ENCODE measurements at places on chromosomes 1 and 21. TPM values are rescaled to one million over a fixed set of nuclear protein-coding genes. Genes with fewer than 3 reads are reported as not detected.

The LRRC3 gene
- polyA plus RNA-seq: 4.3 TPM

The KIF14 gene
- polyA plus RNA-seq: 6.9 TPM

DNA sequence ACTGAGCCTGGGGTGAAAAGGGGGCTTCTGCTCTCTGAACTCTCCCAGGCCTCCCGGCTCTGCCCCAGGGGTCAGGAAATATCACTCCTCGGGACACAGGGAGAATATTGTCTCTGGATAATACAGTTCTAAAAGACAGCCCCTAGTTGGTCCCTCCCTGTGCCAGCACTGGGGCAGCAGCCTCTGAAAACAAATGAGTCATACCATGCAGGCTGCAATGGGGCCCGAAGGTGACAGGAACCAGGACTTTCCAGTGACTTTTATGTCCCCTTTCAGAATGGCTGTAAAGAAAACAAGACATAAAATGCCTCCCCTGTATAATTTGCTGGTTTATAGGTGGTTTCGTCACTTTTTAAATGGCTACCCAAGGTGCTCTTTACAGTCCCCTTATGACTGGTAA, 360.0 kb downstream of the NPHP4 start:
- DNase-seq: no peak

GRCh38 chr21:35711661-35712060, 348.7 kb downstream of the SETD4 start:
- no peak for DNase-seq

The AMPD1 gene
- polyA plus RNA-seq: not detected

DNA sequence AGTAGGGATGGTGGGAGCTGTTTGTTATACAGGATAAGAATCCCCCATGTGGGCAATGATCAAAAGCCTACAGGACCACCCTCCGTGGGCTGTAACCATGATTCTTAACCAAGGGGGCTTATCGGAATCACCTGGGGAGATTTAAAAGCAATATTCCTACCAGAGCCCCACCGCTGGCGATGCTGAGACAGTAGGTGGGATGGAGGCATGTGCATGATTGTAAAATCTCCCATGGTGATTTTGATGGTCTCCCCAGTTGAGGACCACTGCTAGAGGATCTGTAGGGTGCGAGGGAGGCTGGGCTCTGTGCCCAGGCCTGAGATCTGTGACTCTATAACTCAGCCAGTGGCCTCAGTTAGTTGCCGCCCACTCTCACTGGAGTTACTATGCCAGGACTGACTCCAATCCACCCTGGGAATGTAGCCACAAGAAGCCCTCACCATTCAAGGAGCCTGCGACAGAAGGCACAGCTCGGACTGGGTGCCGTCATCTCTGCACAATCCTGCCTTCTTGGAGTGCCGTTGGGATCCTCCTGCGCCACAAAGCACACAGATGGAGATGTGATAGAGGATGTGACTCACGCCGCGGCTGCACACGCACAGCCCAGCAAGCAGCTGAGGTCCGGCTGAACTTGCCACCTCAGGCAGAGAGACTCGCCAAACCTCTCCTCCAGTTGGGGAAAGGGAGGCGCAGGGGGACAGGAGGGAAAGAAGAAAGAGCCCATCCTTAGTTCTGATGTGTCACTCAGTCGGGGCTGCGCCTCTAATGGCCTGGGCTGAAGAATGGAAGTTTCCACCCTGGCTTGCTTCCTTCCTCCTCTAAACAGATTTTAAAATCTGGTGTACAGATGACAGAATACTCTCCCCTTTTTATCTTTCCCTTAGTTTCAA, 26.5 kb downstream of the AKNAD1 start:
- DNase-seq: no peak

The KCNJ15 gene
- 231 TPM for polyA plus RNA-seq

The MFAP2 gene
- polyA plus RNA-seq: 170 TPM

The PGBD2 gene
- polyA plus RNA-seq: 9.7 TPM

DNA sequence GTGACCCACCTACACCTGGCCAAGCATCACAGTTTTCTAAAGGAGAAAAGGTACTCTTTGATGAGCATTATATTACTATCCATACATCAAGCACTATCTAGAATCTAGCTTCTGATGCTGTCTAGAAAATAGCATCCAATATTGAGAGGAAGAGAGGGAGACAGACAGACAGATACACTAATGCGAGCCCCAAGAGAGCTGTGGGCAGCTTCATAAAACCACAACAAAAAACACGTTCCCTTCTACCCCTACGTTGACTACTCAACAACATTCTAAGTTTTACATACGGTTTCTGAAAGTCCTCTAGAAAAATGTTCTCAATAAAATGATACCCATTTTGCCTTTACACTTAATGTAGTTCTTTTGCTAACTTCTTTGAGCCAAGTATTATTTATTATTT, 221.8 kb downstream of the SLC45A1 start:
- DNase-seq: no peak

DNA sequence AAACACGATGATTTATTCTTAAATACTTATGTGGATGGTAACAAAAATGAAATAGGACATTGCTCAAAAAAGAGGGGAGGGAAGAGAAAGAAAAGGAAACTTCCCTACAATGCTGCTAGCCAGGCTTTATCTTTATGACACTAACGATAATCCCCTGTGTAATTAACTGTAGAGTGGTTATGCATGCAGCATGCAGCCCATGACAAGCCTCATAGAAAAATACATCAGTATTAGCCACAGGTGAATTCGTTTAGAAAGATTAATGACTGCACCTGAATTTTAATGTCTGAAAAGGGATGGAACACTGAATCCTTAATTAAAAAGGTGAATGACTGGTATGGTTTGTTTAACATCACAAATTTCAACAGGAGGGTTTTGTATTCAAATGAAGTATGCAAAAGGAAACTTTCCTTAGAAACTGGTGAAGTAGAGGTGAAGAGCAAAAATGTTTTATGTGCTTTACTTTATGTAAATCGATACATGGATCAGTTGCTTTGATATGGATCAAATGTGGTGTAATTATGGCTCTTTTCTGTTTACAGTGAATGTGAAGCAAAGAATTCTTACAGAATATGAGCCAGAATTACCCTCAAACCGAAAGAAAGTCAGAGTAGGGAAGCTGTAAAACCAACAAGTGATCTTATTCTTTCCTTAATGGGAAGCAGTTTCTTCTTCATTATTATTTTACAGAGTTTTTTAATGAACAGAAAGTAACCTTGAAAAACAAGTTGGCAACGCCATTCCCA, 569.6 kb upstream of the ADGRL2 start:
- DNase-seq: no peak

- DNase-seq: no peak
These were observed 35.4 kb downstream of the CSMD2 start for GRCh38 chr1:34129630-34130029.

GRCh38 chr1:1281533-1282321, 1.5 kb downstream of the SCNN1D start:
- no peak for DNase-seq

The TSSK3 gene
- 4.3 TPM for polyA plus RNA-seq

GRCh38 chr1:64073705-64074104, 129.7 kb upstream of the UBE2U start:
- no peak for DNase-seq

The BEND5 gene
- polyA plus RNA-seq: 22.7 TPM

GRCh38 chr1:153353226-153353947, 4.3 kb upstream of the S100A9 start:
- DNase-seq: no peak

The TNFSF4 gene
- polyA plus RNA-seq: 1.4 TPM

GRCh38 chr1:173149887-173150286, 57.2 kb downstream of the TNFSF4 start:
- DNase-seq: no peak

The KPRP gene
- polyA plus RNA-seq: not detected

GRCh38 chr1:8481650-8482380, 163.9 kb downstream of the SLC45A1 start:
- no peak for DNase-seq

DNA sequence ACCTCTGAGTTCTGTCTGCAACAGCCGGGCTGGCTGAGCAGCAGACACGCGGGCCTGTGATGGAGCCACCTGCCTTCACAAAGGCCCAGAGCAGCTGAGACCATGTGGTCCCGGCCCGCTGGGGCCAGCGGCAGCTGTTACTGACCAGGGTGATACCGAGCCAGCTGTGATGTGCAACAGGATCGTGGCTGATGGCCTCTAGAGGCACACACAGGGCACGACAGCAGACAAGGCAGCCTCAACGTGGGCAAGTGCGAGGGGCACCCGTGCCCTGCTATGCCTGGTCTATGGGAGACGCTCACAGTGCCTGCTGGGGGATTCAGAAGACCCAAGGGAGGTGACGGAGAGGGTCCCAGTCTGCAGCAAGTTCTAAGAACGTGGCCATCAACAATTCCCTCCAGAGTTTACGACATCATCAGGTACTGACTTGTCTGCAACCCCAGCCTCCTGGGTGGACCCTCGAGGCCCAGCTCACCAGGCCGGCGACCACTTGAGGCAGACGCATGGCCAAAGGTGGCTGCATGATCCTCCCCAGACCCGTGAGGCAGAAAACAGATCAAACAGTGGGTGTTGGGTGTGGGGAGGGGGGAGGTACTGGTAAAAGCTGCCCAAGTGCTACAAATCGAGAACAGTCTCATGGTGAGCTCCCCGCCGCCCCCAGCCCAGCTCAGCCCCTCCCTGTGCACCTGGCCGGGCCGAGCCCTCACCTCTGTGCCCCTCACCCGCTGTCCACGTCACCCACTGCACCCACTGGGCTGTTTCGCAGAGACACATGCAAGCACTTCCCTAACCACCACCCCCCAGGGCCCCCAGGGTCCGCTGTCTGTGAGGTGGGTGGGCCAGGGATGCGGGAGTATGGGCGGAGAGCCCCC, 6.0 kb downstream of the POFUT2 start:
- no peak for DNase-seq

The VTCN1 gene
- 14.2 TPM for polyA plus RNA-seq

The KRTAP19-3 gene
- not detected for polyA plus RNA-seq

DNA sequence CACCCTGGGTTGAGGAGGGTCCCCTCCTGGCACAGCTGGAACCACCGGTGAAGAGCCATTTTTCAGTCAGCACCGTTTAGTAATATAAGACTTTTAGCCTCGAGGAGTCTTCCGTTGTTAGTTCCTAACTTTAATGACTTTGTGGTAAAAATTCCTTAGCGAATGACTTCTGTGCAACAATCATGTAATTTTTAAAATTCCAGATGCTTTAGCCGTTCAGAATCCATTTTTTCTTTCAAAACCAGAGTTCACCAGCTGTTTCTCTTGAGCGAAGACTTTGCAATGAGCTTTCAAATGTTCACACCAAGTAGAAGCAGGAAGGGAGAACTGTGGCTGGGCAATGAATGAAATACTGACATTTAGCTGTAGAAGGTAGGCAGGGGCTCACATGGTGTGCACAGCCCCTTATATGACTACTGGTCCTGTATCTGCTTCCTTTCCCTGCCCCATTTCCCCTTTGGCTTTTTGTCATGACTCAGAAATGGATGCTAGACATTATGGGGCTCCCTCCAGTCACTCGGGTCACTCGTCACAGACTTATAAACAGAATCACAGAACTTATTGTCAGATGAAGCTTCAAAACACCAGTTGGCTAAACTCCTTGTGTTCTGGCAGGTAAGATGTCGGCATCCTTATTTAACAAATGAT, 4.1 kb downstream of the DISC1 start:
- no peak for DNase-seq

GRCh38 chr21:32962268-32962667, 63.5 kb upstream of the OLIG2 start:
- DNase-seq: no peak

The MAP1LC3C gene
- polyA plus RNA-seq: 0.99 TPM

DNA sequence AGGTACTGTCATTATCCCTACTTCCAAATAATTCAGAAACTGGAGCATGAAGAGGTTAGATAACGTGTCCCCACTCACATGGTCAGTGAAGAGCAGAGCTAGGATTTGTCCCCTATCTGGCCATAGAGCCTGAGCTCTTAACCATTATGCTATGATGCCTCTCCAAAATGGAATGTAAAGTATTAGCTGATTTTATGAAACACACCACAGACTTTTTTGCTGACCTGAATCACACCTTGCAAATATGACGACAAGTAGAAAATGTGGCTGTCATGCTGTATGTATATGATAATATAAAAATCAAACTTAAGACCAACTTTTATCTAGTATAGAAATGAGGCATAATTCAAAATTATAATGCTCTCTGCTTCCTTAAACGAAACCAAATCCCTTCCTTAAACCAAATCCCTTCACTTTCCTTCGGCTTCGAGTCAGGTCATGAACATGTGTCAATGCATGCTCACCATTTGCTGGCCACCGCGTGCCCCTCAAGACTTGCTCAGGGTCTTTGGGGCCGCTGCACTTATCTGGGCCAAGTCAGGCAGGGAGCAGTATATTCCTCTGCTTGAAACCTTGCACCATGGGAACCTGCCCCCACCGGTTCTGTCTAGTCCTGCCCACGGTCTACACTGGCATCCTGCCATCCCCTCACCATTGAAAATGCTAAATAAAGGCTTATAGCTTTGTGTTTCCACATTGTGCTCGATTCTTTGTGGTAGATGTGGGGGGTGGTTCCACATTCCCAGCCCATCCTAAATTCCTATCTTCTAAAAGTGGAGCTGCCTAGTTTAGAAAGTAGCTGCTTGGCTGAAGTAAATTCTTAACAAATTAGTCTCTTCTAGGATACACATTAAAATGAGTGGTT, 1.6 kb upstream of the TMCC2 start:
- DNase-seq: no peak

DNA sequence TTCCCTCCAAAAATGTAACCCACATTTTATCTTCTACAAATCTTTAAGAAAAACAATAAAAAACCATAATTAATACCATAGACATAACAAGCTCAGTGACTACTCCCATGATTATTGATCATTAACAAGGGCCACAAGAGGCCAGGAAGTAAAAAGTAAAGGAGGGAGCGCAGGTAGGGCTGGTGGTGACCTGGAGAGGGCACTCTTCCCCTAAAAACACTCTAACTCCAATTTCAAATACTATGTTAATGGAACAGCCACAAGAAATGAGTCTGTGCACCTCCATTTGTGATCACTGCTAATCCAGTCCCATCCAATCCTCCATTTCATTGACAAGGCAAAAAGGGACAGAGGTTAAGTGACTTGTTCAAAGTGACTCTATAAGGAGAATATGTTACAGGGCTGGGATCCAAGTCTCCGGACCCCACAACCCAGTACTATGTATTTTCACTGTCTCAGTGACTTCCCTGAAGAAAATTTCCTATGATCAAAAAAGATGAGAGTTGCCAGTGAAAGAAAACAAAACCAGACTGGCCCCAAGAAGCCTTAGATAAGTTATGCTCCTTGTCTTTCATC, 41.2 kb upstream of the CFAP298 start:
- no peak for DNase-seq

DNA sequence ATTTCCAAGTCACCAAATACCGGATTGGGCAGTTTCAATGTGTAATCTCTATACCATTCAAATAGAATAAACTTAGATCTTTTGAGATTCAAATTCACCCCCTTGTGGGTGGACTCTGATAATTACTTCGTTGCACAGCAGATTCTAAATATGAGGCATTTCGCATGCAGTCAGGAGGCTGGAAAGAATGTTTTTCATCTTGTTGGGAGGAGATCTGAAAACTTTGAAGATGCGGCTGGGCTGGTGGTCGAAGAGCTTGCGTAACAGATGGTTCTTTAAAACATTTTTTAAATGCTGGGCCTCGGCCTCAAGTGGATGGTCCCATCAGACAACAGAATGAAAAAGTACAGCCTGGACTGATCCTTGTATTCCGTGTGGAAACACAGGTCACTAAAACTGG, 10.4 kb downstream of the NR5A2 start:
- DNase-seq: no peak

- DNase-seq: no peak
These were observed 10.2 kb upstream of the NCMAP start for GRCh38 chr1:24545662-24546061.
